ENCODE measurements at places on chromosomes 4 and X.
A peak's percentile ranks its signal among the peaks of the same experiment; 100 is the strongest.

GRCh38 chrX:136623396-136623795, 24.6 kb upstream of the CD40LG start:
- DNase-seq, result no peak

DNA sequence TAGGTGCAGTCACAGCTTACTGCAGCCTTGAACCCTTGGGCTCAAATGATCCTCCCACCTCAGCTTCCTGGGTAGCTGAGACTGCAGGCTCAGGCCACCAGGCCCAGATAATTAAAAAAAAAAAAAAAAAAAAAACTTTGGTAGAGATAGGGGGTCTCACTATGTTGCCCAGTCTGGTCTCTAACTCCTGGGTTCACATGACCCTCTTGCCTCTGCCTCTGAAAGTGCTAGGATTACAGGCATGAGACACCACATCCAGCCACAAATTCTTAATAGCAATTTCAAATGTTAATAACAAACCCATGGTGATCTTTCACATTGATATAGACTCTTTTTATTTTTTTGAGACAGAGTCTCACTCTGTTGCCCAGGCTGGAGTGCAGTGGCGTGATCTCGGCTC, 12.3 kb upstream of the FGF5 start:
- DNase-seq, result no peak

- DNase-seq, result no peak
These were observed 2.1 kb upstream of the FAM9A start for GRCh38 chrX:8803326-8803725.

GRCh38 chr4:133095591-133095990, 53.5 kb upstream of the PCDH10 start:
- peak; percentile 11 for DNase-seq

Measured in MCF 10A (cell line).